Naive thymus-derived CD4-positive, alpha-beta T cell (primary cell): ENCODE measurements at places on chromosomes 16 and 17.
A peak's percentile ranks its signal among the peaks of the same experiment; 100 is the strongest.

- peak; percentile 82 for DNase-seq
These were observed 765 bp downstream of the COL1A1 start for GRCh38 chr17:50200457-50201275.

GRCh38 chr17:7515911-7516610, 31.9 kb downstream of the POLR2A start:
- no peak for DNase-seq

- DNase-seq = no peak
These were observed 77.0 kb downstream of the TANGO6 start for GRCh38 chr16:68920349-68920748.

- no peak for DNase-seq
These were observed 20.5 kb downstream of the DEXI start for GRCh38 chr16:10921536-10922327.

DNA sequence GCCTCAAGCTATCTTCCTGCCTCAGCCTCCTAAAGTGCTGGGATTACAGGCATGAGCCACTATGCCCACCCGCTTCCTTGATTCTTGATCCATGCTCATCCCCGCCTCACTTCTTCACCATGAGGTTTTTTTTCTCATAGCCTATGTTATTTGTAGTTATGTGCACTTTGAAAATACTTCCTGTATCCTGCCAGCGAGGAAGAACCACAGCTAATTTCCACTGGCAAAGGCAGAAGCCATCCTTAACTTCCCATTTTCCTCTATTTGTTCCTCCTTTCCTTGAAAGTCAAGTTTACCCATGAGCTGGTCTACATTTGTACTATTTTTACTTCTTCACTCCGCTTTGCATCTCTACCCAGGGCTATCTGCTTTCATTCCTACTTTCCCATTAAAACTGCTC, 189.7 kb upstream of the ZFHX3 start:
- DNase-seq = no peak

DNA sequence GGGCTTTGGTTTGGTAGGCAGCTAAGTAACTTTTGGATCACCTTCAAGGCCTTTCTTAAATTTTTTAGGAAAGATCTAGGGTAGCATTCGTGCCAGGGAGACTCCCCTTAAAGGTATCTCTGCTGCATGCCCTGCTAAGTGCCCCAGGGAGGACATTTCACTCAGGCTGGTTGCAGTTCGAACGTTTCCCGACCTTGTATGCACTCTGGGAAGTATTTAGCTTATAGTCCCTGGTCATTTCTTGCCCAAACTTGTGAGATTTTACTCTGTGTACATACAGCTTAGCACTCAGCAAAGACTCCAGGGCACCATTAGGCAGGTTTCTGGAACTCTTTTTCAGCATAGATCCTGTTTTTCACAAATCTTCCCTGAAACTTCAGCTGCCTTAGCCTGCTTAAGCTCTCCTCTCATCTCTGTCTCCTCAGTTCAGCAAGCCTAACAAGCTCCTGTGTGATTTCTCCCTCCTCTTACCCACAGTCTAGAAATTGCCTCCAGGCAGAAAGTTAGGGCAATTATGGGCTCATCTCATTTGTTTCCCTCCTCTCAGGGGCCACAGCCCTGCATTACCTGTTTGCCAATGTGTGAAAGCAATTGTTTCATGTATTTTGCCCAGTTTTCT, 84.6 kb downstream of the MRTFB start:
- no peak for DNase-seq

DNA sequence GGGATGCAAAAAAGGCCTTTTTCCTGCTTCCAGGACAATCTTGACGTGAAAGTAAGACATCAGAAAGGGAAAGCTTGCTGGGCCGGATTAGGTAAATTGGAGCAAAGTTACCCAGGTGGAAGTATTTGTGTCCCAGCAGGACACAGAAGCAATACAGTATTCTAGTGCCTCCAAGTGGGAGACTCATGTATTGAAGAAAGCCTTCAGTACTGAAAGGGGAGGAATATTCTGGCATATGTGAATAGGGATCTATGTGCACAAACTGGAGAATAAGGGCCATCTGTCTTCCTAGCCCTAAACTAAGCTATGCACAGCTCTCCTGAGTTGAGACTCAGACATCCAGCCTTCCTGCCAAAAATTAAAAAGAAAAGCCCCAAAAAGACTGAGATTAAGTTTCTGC, 327.3 kb upstream of the CDH8 start:
- DNase-seq = no peak

DNA sequence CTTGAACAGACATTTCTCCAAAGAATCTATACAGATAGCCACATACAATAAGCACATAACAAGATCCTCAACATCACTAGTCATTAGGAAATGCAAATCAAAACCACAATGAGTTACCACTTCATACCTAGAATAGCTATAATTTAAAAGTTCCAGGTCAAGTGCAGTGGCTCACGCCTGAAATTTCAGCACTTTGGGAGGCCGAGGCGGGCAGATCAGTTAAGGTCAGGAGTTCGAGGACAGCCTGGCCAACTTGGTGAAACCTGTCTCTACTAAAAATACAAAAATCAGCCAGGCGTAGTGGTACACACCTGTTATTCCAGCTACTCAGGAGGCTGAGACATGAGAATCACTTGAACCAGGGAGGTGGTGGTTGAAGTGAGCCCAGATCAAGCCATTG, 19.9 kb downstream of the RANBP10 start:
- DNase-seq = no peak

DNA sequence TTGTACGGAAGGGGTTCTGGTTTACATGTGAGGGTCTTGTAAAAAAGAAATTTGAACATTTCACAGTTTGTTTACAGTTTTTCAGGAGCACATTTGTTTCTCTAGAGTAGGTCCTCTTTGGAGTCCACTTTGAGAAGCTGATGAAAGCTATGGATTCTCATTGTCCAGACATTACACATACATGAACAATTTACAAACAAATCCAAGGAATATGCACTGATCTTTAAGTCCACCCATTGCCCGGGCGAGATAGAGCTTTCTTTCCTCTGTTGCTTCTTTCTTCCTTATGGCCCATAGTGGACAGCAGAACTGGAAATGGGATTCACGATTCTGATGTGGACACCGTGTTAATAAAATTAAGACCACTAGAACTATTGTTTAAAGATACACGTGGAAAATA, 1.9 kb downstream of the DCAF7 start:
- no peak for DNase-seq

- no peak for DNase-seq
These were observed 4.5 kb downstream of the NPTX1 start for GRCh38 chr17:80471922-80472321.

- no peak for DNase-seq
These were observed 9.7 kb upstream of the RSKR start for GRCh38 chr17:28623696-28624095.

DNA sequence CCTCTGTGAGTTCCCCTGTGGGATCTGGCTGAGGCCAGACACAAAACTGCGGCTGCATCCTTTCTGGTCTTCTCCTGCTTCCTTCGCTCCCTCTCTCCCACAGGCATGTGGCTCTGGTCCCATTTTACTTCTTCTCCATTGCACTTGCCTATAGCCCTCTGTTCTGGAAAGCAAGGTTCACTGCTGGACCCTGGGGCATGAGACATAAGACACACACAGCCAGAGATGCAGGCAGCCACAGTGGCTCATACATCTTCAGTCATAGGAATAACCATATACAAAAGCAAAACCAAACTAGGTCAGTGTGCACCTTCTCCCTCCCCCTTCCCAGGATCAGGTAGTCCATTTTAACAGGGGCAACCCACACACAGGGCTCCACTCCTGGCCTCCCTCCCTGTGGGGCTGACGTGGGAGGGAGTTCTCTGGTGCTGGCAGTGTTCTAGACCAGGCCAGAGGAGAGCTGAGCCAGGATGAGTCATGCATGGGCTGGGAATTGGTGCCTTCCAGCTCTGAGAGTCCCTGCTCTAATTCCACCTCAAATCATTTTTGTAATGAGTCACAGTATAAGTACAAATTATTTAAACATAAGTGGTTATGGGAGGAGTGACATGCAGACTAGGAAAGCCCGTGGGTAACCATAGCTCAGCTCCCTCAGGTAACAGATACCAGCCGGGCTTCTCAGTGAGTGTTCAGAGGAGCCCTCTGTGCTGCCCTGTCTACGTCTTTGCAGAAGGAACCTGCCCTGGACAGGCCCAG, 58.0 kb downstream of the ASIC2 start:
- no peak for DNase-seq

DNA sequence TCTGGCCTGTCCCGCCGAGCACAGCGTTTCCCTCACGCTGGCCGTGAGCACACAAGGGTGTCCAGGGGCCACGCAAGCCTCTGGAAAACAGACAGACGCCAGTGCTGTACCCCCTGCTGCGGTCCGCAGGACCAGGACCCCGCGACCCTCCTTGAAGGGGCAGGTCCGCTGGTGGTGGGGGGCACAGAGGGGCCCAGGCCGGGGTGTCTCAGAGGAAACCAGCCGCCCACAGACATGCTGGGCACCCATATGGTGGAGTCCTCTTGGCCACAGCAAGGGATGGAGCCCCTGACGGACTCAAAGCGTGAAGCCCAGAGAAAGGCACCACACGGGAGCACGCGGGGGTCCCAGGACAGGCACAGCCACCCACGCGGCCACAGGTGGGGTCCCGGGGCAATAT, 34.4 kb downstream of the METRNL start:
- no peak for DNase-seq

DNA sequence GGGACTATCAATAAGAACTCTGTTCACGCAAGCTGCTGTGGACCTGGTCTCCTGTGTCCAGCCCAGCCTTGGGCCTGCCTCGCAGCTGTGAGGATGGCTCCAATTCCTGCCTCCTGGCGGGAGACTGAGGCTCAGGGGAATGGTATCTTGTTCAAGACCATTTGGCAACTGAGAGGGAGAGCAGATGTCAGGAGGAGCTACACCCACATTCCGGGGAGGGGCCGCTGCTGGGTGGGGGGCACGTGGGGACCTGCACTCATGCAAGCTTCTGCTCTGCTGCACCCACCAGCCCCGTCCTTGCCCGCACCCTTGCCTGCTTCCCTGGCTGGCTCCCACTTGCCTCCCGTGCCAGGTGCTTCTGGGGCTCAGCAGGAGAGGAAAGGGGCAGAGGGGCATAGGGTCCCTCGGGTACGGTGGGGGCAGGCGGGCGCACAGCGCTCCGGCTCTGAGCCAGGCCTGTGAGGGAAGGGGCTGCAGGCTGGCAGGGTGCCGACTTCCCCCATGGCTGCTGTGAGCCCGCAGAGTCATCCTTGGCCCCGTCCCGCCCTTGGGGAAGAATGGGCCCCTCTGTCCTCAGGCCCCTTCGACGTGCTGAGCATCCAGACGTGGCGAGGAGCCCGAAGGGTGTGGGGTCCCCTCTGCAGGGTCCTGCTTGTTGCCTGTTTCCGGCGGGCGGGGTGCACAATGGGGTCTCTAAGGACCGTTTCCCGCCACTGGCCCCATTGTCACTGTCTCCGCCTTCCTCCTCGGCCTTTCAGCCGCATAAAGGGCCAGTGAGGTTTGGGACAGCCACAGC, 2.7 kb downstream of the METRN start:
- no peak for DNase-seq

DNA sequence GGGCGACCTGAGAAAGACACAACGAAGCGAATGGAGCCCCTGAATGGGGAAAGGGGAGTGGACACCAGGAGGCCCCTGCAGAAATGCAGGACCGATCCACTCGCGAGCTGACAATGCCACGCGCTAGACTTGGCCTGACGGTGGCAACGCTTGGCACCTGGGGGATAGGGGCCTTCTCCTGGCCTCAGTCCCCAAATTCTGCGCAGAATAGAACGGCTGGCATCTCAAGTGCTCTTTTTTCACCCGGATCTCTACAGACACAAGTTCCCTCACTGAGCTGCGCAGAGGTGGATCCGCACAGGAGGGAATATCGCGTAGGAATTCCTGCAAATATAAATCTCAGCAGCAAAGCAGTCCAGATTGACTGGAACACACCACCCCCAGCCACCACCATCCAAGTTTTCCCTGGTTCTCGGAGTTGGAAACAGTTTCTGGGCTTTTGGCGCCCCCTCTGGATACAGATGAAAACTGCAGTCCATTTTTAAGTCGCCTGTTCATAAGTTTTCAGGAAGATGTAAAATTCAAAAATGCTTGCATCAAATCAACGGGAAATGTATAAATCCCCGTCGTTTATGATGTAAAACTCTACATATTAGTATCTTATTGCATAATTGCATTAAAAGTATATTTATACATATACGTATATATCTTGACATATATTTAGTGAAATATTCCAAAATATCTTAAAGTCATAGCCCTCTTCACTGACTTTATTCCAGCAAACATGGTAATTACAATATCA, 2.3 kb upstream of the SOX9 start:
- peak; percentile 26 for DNase-seq

DNA sequence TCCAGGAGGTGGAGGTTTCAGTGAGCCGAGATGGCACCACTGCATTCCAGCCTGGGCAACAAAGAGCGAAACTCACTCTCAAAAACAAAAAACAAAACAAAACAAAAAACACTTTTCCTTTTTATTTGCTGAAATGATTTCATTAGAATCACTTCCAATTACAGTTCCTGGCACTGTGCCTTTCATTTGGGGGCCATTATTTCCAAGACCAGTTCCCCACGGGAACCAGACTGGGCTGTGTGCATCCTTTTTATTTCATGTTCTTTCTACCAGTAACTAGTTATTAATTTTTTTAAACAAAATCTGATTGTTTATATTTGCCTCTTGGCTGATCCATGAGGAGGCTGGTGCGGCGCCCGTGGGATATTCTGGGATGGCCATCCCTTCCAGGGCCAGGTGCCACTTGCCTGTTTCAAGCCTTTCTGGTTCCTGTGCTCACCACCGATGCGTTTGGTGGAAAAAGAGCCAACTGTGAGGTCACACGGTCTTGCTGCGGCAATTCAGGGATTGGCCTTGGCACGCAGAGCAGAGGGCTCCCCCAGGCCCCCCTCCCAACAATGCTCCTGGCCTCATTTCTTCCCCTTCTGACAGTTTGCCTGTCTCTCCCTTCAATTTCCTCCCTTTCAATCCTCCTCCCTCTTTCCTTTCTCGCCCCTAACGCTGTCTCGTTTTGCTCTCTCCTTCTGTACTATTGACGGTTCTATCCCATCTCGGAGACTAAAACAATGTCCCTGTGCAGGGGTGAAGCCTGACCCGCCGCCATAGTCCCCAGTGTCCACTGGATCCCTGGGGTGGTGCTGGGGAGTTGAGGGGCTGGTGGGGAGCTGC, 13.4 kb downstream of the UBALD1 start:
- DNase-seq = no peak

GRCh38 chr16:67562526-67562917, at the start of gene CTCF:
Gene CTCF (plus strand): TSS chr16:67562526. CDS start chr16:67610833, 48,307 bp downstream.
- no peak for DNase-seq

- no peak for DNase-seq
These were observed 11.8 kb upstream of the ZNF23 start for GRCh38 chr16:71473891-71474290.

DNA sequence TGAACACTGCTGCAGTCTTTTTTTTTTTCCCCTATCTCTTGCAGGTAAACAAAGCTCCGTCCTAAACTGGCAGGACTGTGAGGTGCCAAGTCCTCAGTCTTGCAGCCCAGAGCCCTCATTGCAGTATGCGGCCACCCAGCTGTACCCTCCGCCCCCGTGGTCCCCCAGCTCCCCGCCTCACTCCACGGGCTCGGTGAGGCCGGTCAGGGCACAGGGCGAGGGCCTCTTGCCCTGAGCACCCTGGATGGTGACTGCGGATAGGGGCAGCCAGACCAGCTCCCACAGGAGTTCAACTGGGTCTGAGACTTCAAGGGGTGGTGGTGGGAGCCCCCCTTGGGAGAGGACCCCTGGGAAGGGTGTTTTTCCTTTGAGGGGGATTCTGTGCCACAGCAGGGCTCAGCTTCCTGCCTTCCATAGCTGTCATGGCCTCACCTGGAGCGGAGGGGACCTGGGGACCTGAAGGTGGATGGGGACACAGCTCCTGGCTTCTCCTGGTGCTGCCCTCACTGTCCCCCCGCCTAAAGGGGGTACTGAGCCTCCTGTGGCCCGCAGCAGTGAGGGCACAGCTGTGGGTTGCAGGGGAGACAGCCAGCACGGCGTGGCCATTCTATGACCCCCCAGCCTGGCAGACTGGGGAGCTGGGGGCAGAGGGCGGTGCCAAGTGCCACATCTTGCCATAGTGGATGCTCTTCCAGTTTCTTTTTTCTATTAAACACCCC, 13.8 kb downstream of the IL34 start:
- DNase-seq = no peak
